ENCODE measurements at places on chromosomes 12 and 14. TPM values are rescaled to one million over a fixed set of nuclear protein-coding genes. Genes with fewer than 3 reads are reported as not detected.

Gene VRTN
- not detected for total RNA-seq

Gene DNAAF2
- 9.0 TPM for total RNA-seq

Gene RNASE2
- total RNA-seq: not detected

Gene ANKS1B
- total RNA-seq: 37.7 TPM

Gene KRT72
- total RNA-seq: not detected

Gene RNASE12
- not detected for total RNA-seq

Gene IGF1
- total RNA-seq: 84.8 TPM

Gene P2RX4
- total RNA-seq: 40.5 TPM

DNA sequence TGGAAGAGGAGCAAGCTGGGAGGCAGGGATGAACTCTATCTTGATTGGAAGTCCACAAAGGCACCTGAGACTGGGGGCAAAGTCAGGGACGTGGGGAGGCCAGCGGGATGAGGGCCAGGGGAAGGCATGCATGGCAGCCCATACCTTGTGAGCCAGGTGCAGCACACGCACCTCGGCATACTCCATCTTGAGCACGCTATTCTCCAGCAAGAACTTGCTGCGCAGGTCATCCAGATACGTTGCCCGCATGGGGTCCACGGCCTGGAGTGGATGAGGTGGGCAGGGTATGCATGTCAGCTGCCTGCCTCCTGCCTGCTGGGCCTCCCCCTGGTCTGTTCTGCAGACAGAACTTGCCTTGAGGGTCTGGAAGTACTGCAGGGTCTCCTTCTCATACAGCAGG lies 3.9 kb downstream of the RABGGTA start:
- no peak for DNase-seq
- H3K4me1 ChIP-seq: peaks cover 14% of the 10 kb centered on the region
- H3K27ac ChIP-seq: no peak overlapping the region
- H3K4me3 ChIP-seq: no peak overlapping the region
- H3K27me3 ChIP-seq: no peaks in the 10 kb centered on the region

DNA sequence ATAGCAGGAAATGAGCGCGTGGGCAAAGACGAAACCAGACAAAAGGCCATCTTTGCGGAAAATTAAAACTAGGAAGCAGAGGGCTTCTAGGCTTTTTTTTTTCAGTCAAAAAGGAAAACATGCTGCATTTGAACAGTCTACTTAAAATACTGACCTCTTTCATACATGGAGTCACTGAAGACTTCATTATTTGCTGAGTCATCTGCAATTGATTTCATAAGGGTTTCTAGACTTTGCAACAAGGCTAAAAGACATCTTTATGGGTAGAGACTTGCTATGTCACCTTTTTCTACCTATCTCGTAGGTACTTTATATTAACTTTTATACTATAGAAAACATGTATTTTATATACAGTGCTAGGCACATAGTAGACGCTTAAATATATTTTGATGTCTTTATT lies 238.4 kb downstream of the TMEM132D start:
- H3K27ac ChIP-seq: no peak overlapping the region
- no peaks in the 10 kb centered on the region for H3K27me3 ChIP-seq
- no peaks in the 10 kb centered on the region for H3K4me1 ChIP-seq
- H3K36me3 ChIP-seq: no peaks in the 10 kb centered on the region
- no peak for DNase-seq

DNA sequence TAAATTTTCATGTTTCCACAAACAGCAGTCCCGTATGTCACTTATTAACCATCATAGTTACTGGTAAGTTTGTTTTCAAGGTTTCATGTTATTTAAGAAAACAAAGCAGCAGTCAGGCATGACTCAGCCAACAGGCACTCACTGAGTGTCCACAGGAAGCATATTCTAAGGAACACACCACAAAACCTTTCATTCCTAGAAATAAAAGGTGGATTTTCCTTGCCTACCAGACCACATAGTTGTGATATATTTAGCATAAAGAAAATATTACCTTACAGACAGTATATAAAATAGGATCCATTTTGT lies 143.3 kb upstream of the AVPR1A start:
- H3K4me3 ChIP-seq: no peak overlapping the region
- H3K27me3 ChIP-seq: no peaks in the 10 kb centered on the region
- H3K36me3 ChIP-seq: no peaks in the 10 kb centered on the region
- no peak overlapping the region for H3K27ac ChIP-seq

GRCh38 chr14:33589334-33589733 lies 361.5 kb downstream of the EGLN3 start:
- H3K27me3 ChIP-seq: no peaks in the 10 kb centered on the region
- no peaks in the 10 kb centered on the region for H3K4me1 ChIP-seq
- H3K4me3 ChIP-seq: no peak overlapping the region
- DNase-seq: no peak
- H3K36me3 ChIP-seq: no peaks in the 10 kb centered on the region

DNA sequence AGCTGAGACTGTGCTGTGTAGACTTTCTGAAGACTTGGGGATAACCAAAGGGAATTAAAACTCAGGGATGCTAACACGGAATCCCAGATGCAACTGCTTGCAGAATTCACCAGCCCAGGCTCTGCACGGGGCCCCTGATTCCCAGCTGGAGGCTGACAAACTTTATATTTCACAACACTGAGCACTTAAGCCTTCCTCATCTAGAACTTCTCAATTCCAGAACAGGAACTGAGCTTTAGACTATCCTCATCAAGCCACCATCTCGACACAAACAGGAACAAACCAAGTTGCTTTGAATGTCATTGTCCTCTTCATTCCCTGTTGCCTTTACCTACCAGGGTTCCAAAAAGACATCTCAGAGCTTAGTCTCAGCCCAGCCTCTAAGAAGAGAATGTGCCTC lies 22.2 kb downstream of the CCDC63 start:
- H3K27me3 ChIP-seq: no peaks in the 10 kb centered on the region
- H3K36me3 ChIP-seq: no peaks in the 10 kb centered on the region
- H3K27ac ChIP-seq: no peak overlapping the region
- H3K4me3 ChIP-seq: no peak overlapping the region
- DNase-seq: no peak
- no peaks in the 10 kb centered on the region for H3K4me1 ChIP-seq

- H3K27ac ChIP-seq: no peak within 1 kb of the TSS
- no peak for DNase-seq
- H3K4me3 ChIP-seq: no peak within 1 kb of the TSS
- no peaks in the 10 kb centered on the region for H3K36me3 ChIP-seq
Observed at GRCh38 chr12:128852885-128853599, at the start of gene GLT1D1. GLT1D1 (plus strand) TSS chr12:128853478; CDS start chr12:128853582, 104 bp downstream.

GRCh38 chr12:77179515-77179914 lies 114.1 kb upstream of the E2F7 start:
- H3K27ac ChIP-seq: no peak overlapping the region
- no peak overlapping the region for H3K4me3 ChIP-seq
- H3K36me3 ChIP-seq: no peaks in the 10 kb centered on the region
- no peak for DNase-seq
- H3K27me3 ChIP-seq: no peaks in the 10 kb centered on the region

- no peak for DNase-seq
- H3K4me3 ChIP-seq: no peak overlapping the region
- no peaks in the 10 kb centered on the region for H3K27me3 ChIP-seq
- no peak overlapping the region for H3K27ac ChIP-seq
Observed at GRCh38 chr14:67510121-67510520, 21.6 kb upstream of the TMEM229B start.

GRCh38 chr14:74275241-74275841 lies 27.4 kb downstream of the ABCD4 start:
- no peaks in the 10 kb centered on the region for H3K27me3 ChIP-seq
- no peak overlapping the region for H3K4me3 ChIP-seq
- no peaks in the 10 kb centered on the region for H3K4me1 ChIP-seq

- no peak overlapping the region for H3K27ac ChIP-seq
- H3K4me1 ChIP-seq: no peaks in the 10 kb centered on the region
- DNase-seq: no peak
- H3K27me3 ChIP-seq: no peaks in the 10 kb centered on the region
- H3K4me3 ChIP-seq: no peak overlapping the region
- no peaks in the 10 kb centered on the region for H3K36me3 ChIP-seq
Observed at GRCh38 chr12:79597910-79598309, 92.9 kb downstream of the PAWR start.

DNA sequence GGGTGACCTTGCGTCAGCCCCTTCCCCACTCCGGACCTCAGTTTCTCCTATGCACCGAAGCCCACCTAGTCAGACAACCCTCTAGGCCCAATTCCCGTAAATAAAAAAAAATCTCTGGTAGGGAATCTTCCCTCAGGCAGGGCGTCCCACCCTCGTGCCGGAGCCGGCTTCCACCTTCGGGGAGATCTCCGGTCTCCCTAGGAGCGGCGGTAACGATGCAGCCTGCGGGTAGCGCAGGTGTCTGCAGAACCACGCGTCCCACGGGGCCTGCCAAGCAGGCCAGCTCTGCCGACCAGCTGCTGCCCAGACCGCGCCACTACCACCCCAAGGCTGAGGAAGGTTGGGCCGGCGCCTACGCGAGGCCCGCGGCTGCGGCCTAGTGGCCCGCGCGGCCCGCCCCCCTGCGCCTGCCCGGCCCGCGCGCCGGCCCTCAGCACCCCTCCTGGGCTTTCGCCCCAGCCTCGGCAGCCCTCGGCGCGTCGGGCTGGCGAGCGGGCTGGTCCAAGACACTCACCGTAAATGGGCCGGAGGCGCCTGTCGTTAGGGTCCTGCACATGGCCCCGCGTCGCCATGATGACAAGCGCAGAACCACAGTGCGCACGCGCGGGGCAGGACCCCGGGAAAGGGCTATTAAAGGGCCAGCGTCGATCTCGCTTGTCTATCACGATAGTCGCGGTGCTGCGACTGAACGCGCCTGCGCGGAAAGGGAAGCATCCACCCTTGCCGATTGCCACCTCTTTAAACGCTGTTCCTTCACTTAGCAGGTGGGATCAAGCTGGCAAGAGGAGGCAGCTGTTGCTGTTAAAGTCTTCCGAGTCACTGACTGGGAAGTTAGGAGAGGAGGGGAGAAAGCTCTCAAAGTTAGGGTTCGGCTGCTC lies at the start of gene NAA25:
TSS of gene NAA25 (minus strand) at position 582 of the 878 bp plus-strand sequence. CDS start at position 572, 10 bp downstream.
- peak within 1 kb of the TSS; percentile 99 for H3K27ac ChIP-seq
- no peaks in the 10 kb centered on the region for H3K27me3 ChIP-seq
- DNase-seq: peak; percentile 78
- peak within 1 kb of the TSS; percentile 89 for H3K4me3 ChIP-seq
- no peaks in the 10 kb centered on the region for H3K36me3 ChIP-seq

- H3K27me3 ChIP-seq: no peaks in the 10 kb centered on the region
- H3K4me3 ChIP-seq: no peak overlapping the region
- no peaks in the 10 kb centered on the region for H3K36me3 ChIP-seq
- no peaks in the 10 kb centered on the region for H3K4me1 ChIP-seq
- no peak for DNase-seq
Observed at GRCh38 chr14:70011098-70011497, 131.9 kb downstream of the SMOC1 start.

- H3K27me3 ChIP-seq: no peaks in the 10 kb centered on the region
- H3K4me1 ChIP-seq: peaks cover 6% of the 10 kb centered on the region
- no peak overlapping the region for H3K27ac ChIP-seq
- no peaks in the 10 kb centered on the region for H3K36me3 ChIP-seq
Observed at GRCh38 chr12:110508071-110508586, 6.0 kb downstream of the RAD9B start.

DNA sequence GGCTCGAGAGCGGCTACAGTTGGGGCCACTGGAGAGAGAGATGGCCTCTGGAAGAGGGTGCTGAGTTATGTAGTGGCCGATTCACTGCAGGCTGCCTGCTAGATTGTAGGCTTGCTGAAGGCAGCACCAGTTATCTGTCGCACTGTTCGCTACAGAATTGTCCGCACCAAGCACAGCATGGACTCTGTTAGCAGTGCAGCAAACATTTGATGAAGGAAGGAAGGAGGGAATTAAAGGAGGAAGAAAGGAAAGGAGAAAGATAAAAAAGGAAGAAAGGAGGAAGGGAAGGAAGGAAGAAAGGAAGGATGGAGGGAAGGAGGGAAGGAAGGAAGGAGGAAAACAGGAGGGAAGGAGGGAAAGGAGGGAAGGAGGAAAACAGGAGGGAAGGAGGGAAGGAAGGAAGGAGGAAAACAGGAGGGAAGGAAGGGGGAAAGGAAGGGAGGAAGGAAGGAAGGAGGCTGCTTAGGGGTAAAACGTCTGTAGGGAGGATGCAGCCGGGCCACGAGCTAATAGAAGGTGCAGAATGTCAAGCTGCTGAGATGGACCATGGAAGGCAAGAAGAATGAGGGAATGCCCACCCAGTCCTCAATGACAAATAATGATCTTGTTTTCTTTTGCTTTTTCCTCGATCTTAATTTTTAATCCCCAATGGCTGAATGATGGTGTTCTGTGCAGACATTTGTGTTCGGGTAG lies 27.3 kb upstream of the ADIPOR2 start:
- H3K27ac ChIP-seq: peak overlapping the region; percentile 78
- peaks cover 24% of the 10 kb centered on the region for H3K4me1 ChIP-seq
- no peaks in the 10 kb centered on the region for H3K36me3 ChIP-seq
- no peak overlapping the region for H3K4me3 ChIP-seq
- no peaks in the 10 kb centered on the region for H3K27me3 ChIP-seq
- no peak for DNase-seq

Measured in tibial nerve (tissue), 4 donors.